Fibroblast of lung (primary cell): ENCODE measurements at places on chromosomes 5 and 9. TPM values are rescaled to one million over a fixed set of nuclear protein-coding genes. Genes with fewer than 3 reads are reported as not detected.

PCDHB5 gene
- total RNA-seq, result 1.8 and 2.8 TPM in 2 replicates

MLANA gene
- total RNA-seq, result not detected in 2 replicates

DNA sequence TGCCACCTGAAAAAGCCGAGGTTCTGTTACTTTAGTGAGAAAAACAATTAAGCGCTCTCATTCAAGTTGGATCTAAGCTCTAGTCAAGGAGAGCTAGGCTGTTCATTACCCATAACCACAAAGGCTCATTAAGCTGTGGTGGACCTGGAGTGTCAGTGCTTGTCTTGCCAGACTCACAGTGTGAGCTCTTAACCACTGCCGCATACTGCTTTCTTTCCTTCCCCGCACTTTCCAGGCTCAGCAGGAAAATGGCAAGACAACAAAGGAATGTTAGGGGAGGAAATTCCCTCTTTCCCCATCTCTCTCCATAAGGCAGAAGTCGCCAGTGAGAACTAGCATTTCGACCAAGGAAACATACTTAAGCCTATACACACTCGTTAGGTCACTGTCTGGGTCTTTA is 467.3 kb downstream of the ENC1 start:
- peak; percentile 79 for DNase-seq

- DNase-seq, result no peak
These were observed 73.3 kb downstream of the KCNN2 start for GRCh38 chr5:114435220-114435481.

- peak; percentile 10 for DNase-seq
These were observed 56.2 kb downstream of the CNTLN start for GRCh38 chr9:17191082-17191481.
